ENCODE measurements at places on chromosomes 11 and 22.

- DNase-seq, result no peak
Observed at GRCh38 chr11:134376150-134376921, 35.7 kb downstream of the B3GAT1 start.

GRCh38 chr11:945986-946385, 20.3 kb downstream of the AP2A2 start:
- peak; percentile 27 for DNase-seq

DNA sequence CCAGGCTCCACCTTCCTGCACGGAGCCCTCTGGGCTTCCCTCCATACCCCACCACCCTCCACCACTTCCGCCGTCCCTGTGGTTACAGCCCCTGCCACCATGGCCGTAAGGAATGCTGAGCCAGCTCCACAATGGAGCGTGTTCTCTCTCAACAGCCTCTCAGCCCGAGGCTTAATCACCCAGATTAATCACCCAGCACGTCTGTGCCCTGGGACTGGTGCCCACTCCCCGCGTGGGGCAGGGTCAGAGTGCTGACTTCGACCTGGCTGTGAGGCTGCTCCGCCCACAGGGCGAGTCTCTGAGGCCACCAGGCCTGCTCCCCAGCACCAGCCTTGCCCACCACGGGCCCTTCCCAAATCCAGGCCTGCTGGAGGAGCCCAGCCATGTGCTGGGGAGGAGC, 4.0 kb upstream of the TH start:
- DNase-seq, result no peak

DNA sequence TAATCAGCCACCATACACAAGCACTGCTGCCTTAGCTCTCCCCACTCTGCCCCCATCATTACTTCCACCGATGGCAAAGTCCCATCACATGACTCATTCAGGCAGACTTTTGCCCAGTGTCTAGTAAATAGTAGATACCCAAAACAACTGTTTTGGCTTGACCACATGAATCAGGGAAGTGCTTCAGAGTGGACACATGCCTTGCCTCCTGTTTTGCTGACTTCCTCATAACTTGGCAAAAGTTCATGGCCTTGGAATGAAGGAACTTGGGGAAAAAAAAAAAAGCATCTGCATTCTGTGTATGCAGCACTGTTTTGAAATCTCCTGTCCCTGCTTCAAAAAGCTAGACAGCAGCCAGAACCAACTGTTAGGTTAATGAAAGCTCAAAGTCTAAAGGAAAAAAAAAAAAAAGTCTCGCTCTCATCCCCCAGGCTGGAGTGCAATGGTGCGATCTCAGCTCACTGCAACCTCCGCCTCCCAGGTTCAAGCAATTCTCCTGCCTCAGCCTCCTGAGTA, 335.3 kb downstream of the FAM181B start:
- DNase-seq, result peak; percentile 24

GRCh38 chr11:61079416-61080150, 22.7 kb upstream of the CD5 start:
- DNase-seq, result no peak

DNA sequence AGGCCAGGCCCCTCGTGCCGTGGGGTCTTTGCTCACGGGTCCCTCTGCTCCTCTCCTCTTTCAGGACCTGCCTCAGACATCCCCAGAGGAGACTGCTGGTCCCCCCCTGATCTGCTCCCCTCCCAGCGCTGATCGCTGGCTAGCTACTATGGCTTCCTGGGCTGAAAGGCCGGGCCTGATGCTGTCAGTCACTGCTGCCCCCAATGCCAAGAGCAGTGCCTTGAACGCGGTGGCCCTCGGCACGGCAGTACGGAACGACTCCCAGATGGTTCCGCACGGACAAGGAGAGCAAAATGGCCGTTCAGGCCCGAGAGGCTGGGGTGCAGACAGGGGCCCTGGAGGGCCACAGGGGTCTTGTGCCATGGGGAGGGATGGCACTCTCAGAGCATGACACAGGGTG, 21.5 kb downstream of the SULT4A1 start:
- DNase-seq, result no peak

Measured in hippocampal formation (tissue), 2 donors.